ENCODE measurements at places on chromosomes 2 and 18.

DNA sequence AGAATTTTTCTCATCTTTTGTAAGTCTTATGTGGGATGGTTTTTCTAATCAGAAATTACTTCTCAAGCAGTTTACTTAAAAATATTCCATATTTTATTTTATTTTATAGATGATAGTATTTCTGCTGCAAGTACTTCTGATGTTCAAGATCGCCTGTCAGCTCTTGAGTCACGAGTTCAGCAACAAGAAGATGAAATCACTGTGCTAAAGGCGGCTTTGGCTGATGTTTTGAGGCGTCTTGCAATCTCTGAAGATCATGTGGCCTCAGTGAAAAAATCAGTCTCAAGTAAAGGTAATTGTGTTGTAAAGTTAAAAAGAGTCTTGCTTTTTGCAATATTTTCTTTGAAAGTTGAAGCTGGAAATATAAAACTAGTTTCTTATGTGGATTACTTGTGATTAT, 76.2 kb downstream of the EML4 start:
- DNase-seq: no peak

DNA sequence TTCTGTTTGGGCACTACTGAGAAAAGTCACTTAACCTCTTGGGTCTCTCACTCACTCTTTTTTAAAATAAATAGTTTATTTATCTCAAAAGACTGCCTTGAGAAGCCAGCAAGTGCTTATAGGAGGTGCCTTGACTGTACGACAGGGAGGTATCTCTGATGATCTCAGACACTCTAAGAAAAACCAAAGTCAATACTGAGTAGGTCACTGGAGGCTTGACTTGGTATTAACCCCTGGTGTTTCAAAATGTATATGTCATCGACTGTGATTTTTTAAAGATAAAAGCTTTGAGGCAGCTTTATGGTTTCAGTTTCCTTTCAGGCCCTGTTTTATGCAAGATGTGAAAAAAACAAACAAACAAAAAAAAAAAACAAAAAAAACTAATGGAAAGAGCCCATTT, 33.7 kb downstream of the MREG start:
- DNase-seq: no peak

GRCh38 chr2:159249990-159250715, 36.4 kb downstream of the WDSUB1 start:
- DNase-seq: no peak

DNA sequence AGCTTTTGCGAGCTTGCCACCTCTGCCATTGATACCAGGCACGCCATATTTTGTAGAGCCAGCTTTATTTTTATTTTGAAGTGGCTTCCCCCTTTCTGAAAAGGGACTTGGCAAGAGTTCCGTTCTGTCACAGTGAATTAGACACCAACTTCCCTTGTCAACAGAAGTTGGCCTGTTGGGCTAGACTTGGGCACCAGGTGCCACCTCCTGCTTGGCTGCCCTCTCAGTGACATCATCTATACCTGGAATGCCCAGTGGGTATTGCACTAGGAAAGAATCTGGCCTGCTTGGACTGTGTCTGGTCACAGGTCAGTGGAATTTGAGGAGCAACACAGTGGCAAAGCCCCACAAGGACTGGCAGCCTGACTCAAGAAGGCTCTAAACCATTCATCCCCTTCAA, 101.0 kb downstream of the BCL2L11 start:
- no peak for DNase-seq

- peak; percentile 45 for DNase-seq
Measured at GRCh38 chr2:10427618-10427949, 20.5 kb downstream of the ODC1 start.

GRCh38 chr2:192700934-192701333, 506.2 kb upstream of the TMEFF2 start:
- no peak for DNase-seq

GRCh38 chr18:46581648-46582047, 75.4 kb downstream of the LOXHD1 start:
- no peak for DNase-seq

DNA sequence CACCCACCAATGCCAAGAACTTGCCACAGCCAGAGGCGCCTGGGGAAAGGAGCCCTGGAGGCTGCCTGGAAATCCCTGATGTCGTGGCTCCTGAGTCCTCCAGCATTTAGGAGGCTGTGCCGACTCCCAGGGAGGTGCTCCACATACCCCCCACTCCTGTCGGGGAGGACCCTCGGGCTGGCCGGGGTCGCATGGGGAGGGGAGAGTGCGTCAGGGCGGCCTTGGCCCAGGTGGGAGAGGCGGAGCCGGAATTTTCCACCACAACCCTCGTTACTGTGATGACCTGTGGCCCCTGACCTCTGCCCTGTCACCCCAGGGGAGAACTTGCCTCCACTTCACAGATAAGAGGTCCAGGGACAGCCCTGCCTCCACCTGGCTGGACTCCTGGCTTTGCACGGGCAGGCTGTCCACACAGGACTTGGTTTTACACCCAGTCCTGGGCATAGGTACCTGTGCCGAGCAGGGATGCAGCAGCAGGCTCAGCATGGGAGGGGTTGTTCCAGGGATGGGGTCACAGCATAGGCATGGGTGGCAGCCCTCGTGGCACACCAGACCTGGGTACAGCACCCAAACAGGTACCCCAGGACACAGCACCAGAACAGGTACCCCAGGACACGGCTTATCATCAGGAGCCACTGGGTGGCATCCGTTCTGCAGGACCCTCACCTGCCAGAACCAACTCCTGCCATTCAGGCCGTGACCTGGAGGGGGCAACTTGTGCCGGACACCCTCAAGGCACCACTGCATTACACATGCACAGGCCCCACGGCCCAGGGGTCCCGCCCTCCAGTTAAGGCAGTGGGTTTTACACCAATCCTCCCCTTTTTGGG, 12.3 kb upstream of the AGXT start:
- peak; percentile 41 for DNase-seq

GRCh38 chr18:48413342-48413741, 4.2 kb upstream of the ZBTB7C start:
- no peak for DNase-seq

DNA sequence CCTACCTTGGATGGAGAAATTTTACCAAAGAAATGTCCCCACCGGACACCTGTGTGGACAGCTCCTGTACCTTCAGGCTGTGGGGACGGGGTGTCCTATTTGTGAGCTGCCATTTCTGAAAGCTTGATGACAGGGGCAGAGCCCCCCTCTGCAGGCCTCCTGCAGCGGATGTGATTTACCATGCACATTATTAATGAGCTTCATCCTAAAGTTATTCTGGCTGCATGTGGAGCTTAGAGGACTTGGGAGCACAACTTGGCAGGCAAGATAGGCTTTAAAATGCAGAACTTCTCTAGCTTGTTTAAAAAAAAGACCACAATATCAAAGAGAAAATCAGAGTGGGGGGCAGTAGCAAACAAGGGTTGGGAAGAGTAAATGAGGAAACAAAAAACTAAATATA, 350.0 kb upstream of the KLHL29 start:
- no peak for DNase-seq

GRCh38 chr18:70450426-70451253, 161.8 kb downstream of the SOCS6 start:
- DNase-seq: no peak

GRCh38 chr2:149904352-149905175, 317.0 kb upstream of the MMADHC start:
- DNase-seq: no peak

DNA sequence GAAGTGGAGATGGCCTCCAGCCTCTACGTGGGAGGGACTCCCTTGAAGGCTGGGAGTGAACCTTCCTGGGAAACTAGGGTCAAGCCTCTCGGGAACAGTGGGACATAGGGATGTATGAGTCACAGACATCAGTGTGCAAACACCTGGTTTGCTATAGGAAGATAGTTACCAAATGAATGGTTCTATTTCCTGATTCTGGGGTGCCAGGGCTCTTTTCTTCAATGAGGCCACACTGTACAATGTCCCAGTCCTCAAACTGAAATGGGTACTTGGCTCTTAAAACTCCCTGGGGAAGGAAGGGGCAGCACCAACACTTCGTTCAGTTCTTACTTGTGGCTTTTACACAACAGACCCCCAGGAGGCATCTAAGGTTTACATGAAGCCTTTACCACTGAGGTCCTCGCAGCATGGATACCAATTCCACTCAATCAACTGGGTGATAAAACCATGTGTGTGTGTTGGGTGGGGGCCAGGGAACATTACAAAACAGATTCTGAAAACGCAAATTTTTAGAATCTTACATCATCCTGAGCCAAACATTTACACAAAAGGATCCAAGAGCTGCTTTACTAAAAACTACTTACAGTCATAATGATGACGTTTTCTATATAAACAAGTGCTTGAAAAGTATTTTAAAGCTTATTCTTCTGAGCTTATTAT, 10.4 kb downstream of the ERFE start:
- peak; percentile 37 for DNase-seq

DNA sequence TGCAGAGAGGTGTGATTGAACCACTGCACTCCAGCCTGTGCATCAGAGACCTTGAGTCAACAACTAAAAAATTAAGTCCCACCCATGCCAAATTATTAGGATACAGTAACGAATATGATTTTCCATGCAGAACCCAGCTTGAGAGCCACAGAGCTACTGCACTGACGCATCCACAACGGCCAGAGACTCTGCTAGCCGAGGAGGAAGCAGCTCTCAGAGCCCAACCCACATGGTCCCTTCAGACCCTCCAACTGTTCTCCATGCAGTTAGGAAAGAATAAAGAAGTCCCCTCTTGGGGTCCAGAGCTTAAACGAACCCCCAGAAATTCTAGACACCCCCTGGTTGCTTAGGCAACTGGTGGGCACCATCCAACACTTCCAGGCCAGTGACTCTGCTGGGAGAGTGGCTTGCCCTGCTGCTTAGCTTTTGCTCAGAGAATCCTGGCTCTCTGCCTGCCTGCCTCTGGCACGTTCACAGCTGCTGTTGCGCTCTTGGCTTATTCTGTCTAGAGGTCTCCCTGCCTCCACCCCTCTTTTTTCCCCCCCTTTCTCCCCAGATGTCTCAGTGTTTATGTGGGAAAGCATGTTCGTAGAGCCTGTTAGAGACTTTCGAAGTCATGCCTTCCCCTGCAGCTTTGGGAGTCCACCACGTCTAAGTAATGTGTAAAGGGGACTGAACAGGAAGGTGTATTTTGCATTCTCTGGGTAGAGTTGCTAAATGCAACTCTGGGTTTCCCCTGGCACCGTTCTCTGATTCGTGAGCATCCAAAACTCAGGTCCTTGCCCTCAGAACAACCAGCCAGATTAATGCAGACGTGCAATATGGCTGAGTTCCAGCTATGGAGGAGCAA, 26.0 kb upstream of the SP3 start:
- DNase-seq: peak; percentile 90
